Endodermal cell (in vitro differentiated cells): ENCODE measurements at places on chromosomes 11 and 22. TPM values are rescaled to one million over a fixed set of nuclear protein-coding genes. Genes with fewer than 3 reads are reported as not detected.

- H3K4me1 ChIP-seq: peaks cover 16% of the 10 kb centered on the region
- H3K4me3 ChIP-seq: no peak overlapping the region
- H3K36me3 ChIP-seq: peaks cover 64% of the 10 kb centered on the region
- DNase-seq: no peak
- H3K27ac ChIP-seq: no peak overlapping the region
- no peaks in the 10 kb centered on the region for H3K27me3 ChIP-seq
Observed at GRCh38 chr11:12876988-12877387, 132.1 kb upstream of the RASSF10 start.

DNA sequence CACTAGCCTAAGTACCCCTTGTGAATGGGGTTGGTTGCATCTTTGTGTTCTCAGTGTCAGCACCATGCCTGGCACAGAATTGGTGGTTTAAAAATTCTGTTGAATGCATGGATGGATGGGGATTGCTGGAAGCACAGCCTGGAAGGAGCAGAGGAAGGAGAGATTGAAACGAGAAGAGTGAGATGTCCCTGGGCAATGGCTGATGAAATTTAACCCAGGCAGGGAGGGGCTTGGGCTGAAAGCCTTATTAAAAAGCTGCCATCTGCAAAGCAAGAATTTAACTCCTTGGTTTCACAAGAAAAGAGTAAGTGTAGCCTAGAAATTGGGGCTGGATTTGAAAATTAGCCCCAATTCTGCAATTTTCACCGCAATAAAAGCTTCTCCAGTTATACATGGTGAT lies 126.7 kb downstream of the TEAD1 start:
- H3K4me3 ChIP-seq: peak overlapping the region; percentile 67
- peaks cover 42% of the 10 kb centered on the region for H3K4me1 ChIP-seq
- no peaks in the 10 kb centered on the region for H3K27me3 ChIP-seq
- peaks cover 13% of the 10 kb centered on the region for H3K36me3 ChIP-seq
- DNase-seq: no peak
- peak overlapping the region; percentile 27 for H3K27ac ChIP-seq

GRCh38 chr11:36210529-36210928 lies 78.7 kb downstream of the COMMD9 start:
- H3K36me3 ChIP-seq: no peaks in the 10 kb centered on the region
- no peak for DNase-seq
- H3K27ac ChIP-seq: no peak overlapping the region
- no peaks in the 10 kb centered on the region for H3K4me1 ChIP-seq
- H3K4me3 ChIP-seq: no peak overlapping the region

- H3K4me1 ChIP-seq: no peaks in the 10 kb centered on the region
- H3K36me3 ChIP-seq: no peaks in the 10 kb centered on the region
- peaks cover 59% of the 10 kb centered on the region for H3K27me3 ChIP-seq
Observed at GRCh38 chr11:1742371-1742770, 8.0 kb downstream of the IFITM10 start.

The OR6Q1 gene
- total RNA-seq: not detected in 2 replicates

DNA sequence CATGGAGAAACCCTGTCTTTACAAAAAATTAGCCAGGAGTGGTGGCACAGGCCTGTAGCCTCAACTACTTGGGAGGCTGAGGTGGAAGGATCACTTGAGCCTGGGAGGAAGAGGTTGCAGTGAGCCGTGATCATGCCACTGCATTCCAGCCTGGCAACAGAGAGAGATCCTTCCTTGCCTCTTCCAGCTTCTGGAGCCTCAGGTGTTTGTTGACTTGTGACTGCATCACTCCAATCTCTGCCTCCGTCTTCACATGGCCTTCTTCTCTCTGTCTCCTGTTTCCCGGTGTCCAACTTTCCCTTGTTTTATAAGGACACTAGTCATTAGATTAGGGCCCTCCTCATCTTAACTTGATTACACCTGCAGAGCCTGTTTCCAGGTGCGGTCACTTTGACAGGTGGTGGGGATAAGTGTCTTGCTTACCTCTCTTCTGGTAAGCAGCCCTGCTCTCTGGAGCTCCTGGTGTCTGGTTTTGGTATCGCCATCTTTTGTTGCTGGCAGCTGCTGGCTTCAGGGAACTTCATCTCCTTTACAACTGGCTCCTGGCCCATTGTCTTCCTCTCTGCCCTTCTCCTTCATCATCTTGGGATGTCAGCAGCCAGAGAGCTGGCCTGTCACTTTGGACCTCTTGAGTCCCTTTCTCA lies 8.2 kb upstream of the USP2 start:
- no peaks in the 10 kb centered on the region for H3K36me3 ChIP-seq
- H3K27me3 ChIP-seq: no peaks in the 10 kb centered on the region
- no peak overlapping the region for H3K27ac ChIP-seq
- H3K4me3 ChIP-seq: no peak overlapping the region
- peak; percentile 92 for DNase-seq
